ENCODE measurements at places on chromosomes 16 and 17.

- no peak for DNase-seq
Measured at GRCh38 chr17:35793257-35793656, 2.2 kb downstream of the MMP28 start.

DNA sequence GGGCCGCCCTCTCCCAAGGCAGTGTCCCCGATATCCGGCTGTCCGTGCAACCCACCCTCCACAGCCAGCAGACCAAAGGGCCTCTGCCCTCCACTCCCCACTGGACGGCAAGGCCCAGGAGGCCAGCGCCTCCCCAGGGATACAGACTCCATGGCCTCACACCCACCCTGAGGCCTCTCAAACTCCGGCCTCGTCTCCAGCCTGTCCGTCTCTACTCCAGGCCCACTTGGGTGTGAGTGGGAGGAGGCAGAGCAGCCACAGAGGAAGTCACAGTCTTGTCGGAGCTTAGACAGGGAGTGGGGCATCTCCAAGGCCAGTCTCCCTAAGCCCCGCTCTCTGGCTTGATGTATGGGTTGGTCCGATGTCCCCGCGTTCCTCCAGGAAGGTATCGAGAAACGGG lies 73.3 kb downstream of the SRCIN1 start:
- DNase-seq: no peak

- DNase-seq: no peak
Measured at GRCh38 chr17:36761203-36761950, 160.0 kb downstream of the MRM1 start.

DNA sequence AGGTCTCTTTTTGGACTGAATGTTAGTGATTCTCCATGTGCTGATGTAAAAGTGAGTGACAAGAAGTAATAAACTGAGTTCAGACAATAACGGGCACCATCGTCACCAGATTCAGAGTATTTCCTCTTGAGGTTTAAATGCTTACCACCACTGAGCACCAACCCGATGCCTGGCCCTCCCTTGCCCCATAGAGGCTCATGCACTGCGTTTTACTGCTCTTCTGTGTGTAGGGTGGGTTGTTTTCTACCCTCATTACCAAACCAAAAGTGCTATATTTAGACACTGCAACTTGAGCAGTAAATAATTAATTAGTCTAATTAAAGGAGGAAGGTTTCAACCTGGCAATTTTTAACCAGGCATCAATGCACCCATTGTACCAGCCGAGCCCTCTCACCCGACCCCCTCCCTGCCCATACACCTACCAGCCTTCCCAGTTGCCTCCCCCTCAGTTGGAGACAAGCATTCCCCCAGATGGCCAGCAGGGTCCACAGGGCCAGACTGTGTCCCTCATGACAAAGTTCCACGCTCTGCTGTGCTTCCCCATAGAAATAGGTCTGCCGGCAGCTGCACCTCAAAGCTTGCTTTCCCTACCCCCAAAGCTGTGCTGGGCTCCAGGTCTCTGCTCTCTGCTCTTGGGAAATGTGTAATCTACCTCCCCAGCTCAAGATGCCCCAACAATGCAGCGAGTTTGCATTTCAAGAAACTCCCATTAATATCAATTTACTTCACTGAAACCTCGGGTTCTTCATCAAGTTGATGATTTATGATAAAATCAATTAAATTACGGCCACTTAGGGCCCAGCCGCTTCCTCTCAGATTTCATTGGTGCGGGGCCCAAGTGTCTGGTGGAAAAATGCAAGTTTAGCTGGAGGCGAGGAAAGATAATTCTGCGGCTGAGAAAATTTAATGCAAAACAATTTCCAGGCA lies 16.0 kb downstream of the HOXB4 start:
- DNase-seq: no peak

DNA sequence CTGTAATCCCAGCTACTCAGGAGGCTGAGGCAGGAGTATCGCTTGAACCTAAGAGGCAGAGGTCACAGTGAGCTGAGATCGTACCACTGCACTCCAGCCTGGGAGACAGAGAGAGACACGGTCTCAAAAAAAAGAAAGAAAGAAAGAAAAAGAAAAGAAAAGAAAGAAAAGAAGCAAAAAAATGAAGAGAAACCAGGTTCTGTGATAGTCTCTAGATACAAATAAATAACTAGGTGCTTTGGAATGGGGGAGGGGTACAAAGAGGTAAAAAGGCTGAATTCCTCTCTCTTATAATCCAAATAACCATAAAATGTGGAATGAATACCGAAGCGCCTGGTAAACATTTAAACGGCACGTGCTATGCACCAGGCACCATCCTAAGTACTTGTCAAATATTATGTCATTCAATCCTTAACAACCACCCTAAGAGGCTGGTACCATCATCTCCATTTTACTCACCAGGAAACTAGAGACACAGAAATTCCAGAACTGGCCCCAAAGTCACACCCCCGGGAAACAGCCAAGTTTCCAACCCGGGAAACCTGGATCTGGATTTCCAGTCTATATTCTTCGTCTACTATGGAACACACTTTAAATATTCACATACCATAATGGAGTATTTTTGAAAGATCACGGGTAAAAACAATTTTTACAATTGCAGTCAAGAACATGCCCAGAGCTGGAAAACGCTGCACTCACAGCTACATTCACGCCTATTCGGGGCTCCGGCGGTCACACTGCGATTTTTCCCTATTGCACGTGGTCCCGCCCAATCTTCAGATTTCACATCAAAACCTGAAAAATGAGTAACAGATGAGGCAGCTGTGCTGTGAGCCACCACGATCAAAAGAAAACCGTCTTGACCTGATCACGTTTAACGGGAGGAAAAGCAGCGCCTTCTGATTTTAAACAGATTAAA lies 10.5 kb downstream of the NXN start:
- no peak for DNase-seq

GRCh38 chr17:62805234-62805633 lies 2.9 kb downstream of the MARCHF10 start:
- no peak for DNase-seq

DNA sequence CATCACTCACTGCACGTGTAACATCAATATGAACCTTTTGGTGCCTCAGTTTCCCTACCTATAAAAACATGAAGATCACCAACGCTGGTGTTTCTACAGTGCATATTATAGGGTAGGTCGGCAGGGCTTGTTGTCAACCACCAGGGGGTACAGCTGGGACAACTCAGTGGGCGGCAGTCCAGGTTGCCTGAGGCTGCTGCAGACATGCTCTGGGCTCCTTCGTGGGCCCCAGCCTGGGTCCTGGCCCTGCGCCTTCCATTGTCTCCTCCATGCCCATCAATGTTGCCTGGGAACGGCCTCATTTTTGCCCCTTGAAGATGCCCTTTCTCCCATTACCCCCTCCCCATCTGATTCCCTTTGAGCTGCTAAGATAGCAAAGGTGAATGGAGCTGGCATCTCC lies 89.8 kb downstream of the GSG1L start:
- no peak for DNase-seq
